ENCODE measurements at places on chromosomes 5 and 9.

GRCh38 chr5:150618588-150619281, 21.7 kb upstream of the SYNPO start:
- no peak for DNase-seq

DNA sequence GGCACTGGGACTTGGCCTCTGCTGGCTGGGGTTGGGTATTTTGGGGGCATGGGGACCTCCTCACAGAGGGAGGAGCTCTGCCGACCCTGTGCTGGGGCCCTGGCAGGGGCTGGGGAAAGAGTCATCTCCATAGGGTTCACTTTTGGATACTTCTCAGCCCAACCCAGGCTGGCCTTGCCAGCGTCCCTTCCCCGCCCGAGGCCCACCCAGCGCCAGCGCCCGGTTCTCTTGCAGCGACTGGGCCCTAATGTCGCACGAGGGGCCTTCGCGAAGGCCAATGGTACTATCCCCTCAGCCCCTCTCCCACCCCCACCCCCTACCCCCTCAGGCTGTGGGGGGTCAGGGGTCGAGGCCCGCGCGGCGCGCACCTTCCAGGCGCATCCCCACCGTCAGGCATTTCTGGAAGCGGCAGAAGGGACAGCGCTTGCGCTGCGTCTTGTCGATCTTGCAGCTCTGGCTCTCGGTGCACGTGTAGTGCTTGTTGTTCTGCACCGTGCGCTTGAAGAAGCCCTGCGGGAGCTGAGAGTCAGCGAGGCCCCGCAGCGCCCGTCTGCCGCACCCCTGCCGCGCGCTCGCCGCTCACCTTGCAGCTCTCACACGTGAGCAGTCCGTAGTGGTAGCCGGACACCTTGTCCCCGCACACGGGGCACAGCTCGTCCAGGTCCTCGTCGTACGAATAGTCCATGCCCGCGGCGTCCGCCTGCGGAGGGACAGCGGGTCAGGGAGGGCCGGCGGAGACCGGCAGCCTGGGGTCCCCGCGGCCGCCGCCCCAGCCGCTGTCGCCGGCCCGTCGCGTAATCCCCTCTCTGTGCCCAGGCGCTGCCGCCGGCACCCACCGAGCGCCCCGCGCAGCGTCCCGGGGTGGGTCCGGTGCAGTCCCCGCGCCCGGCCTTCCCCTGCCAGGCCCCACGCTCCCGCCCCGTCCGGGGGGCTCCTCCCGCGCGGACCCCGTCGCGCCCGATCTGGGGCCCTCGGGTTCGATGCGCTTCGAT, 4.2 kb downstream of the NR5A1 start:
- no peak for DNase-seq

- no peak for DNase-seq
Observed at GRCh38 chr9:17906841-17907778, 328.2 kb downstream of the SH3GL2 start.

- no peak for DNase-seq
Observed at GRCh38 chr5:57736716-57737115, 254.1 kb upstream of the ACTBL2 start.

DNA sequence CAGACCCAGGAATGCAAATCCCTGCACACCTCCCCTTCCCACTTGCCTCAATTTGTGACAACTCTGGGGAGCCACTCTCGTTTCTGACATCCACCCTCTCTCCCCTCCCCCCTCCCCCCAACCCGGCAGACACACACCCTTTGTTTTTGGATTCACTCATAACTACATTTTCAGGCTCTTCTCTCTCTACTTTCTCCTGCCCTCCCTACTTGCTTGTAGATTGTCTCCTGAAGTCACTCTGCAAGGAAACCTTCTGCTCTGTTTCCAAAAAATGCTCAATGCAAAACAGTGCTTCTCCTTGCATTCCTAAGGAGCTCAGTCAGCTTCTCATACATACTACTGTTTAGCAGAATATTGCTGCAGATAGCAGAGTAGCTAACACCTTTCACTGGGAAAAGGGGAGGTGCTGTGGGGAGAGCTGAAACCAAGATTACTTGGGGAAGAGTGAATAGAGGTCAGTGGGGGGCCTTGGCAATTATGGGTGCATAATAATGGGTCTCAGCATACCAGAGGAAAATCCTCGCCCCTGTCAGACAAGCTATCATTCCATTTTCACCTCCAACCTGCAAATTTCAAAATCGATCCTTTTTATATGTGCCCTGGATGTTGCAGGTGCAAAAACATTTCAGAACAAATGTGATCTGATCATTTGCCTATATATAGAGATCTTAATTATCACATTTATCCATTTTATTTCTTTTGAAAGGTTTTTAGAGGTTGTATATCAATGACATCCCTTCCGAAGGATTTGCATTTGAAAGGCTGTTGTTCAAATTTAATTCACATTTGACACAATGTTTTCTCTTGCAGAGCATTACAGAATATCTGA, 1860.7 kb upstream of the WWC1 start:
- no peak for DNase-seq
